Left renal pelvis (tissue), 4 donors: ENCODE measurements at places on chromosomes 7 and 10. TPM values are rescaled to one million over a fixed set of nuclear protein-coding genes. Genes with fewer than 3 reads are reported as not detected.

Gene LRRC61
- 13.0 TPM for polyA plus RNA-seq

Gene SLC16A12
- polyA plus RNA-seq = 1.8 TPM

Gene OR6B1
- polyA plus RNA-seq = not detected

Gene PALD1
- 11.8 TPM for polyA plus RNA-seq

Gene GRM8
- polyA plus RNA-seq = 9.6 TPM

Gene KIF11
- polyA plus RNA-seq = 35.4 TPM

DNA sequence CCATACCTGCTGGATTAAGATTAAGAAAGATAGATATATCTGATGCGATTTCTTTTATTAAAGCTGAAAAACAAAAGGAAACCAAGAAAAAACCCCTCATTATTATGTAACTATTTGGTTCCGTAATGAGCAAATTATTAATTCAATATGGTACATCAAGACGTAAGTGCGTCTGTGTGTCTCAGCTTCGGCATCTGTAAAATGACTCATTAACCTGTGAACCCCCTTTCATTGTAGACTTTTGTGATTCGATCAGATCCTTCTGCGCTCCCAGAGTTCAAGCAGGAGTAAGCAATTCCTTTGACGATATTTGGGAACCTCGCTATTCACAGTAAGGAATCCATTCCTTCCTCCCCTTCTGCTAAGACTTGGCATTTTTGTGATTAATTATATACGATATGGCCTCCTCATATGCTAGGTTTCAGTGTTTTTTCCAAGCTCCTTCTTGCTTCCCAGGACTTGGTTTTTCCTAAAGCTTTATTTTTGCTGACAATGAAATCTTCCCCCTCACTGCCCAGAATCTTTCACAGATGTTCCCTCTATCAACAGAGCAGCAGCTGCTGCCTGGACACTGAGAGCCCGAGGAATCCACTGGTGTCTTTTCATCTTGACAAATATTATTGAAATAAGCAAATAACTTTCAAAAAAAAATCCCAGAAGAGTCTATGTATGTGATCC lies 171.7 kb upstream of the CELF2 start:
- DNase-seq = no peak

- DNase-seq = no peak
These were observed 684.2 kb downstream of the LRMDA start for GRCh38 chr10:76115471-76116155.

- no peak for DNase-seq
These were observed 6.9 kb downstream of the LRIT1 start for GRCh38 chr10:84234479-84234878.

DNA sequence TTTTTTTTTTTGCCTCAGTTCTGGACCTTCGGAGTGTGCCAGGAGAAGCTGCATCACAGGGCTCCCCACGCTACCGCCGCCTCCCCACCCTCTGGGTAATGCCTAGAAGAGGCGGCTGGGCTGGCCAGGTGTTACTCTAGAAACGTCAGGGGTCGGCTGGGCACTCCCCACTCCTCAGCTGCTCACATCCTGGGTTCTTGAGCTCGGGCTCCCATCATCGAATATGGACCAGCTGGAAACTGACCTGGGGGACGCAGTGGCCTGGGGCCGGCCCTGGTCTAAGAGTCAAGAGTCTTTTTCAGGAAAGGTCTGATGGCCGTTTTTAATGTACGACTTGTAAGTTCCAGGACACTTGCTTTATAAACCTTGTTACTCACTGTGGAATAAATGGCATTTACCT lies 326.5 kb downstream of the WDR37 start:
- no peak for DNase-seq

- peak; percentile 52 for DNase-seq
These were observed 56.7 kb downstream of the JCAD start for GRCh38 chr10:30002426-30003266.

DNA sequence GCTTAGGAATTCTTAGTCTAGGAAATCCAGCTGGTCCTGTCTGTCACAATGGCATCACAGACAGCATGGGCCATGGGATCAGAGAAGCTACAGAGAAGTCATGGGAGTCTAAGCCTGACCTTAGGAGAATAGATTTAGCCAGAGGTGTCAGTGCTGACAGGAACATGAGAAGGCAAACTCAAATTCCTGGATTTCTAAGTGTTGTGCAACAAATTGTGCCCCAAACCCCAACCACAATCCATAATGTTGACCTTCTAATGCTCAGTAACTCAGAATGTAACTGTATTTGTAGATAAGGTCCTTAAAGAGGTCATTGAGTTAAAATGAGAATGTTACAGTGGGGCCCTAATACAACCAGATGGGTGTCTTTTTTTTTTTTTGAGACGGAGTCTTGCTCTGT lies 95.9 kb upstream of the RHOBTB1 start:
- DNase-seq = no peak

DNA sequence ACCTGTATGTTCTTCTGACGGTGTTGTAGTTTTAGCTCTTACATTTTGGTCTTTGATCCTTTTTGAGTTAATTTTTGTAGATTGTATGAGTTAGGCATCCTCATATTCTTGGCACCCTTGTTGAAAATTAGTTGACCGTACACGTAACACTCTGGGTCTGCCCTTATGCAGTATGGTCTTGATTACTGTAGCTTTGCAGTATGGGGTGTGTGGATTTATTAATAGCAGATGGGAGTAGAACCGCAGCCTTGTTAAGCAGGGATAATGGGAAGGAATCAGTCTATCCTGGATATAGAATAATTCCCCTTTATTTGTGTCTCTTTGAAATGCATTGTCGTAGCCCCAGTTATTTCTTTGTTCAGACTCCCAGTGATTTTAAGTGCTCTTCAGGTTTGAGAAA lies 95.5 kb downstream of the UBE3C start:
- no peak for DNase-seq

DNA sequence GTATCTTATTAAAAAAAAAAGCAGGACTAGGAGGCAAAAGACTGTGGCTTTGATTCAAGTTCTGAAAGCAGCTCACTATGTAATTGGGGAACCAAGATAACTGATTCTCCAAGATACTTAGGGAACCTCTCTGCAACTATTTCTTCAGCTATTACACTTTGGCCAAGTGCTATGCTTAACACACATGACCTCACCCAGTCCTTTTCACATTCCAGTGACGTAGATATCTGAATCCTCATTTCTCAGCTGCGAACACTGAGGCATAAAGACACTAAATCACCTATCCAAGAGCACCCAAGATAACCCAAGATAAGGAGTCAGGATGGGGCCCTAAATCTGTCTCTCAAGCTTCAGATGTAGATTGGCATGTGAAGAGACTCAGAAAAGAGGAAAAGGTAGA lies 133.6 kb downstream of the GLI3 start:
- DNase-seq = no peak

DNA sequence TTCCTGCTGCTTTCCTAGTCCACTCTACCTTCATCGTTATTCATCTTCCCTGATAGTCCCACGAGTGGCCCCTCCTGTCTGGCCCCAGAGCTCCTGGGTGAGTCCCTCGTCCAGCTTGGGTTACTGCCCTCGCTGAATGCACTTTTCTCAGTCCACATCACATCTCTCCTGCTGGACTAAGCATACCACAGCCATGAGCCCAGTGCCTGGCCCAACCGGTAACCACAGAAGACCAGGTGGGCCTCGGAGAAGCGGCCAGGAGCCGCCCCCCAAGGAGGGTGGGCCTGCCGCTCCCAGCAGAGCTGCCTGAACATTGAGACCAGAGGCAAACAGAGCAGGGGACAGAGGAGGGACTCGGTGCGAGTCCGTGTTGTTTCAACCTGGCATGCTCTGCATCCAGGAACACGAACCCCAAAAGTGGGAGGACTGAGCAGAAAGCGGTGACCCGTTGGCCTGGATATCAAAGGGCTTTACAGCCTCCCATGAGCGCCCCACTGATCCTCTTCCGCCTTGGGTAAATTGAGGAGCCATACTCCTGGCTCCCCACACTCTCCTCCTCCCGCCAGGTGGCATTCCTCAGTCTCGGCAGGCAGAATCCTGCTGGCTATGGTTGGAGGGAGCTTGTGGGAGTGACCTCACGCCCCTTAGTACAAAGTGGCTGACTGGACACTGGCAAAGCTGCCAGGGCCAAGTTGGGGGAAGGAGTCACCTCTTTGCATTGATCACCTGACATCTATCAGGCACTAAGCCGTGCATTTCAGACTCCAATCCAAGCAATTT lies 13.3 kb downstream of the TMEM72 start:
- DNase-seq = no peak

DNA sequence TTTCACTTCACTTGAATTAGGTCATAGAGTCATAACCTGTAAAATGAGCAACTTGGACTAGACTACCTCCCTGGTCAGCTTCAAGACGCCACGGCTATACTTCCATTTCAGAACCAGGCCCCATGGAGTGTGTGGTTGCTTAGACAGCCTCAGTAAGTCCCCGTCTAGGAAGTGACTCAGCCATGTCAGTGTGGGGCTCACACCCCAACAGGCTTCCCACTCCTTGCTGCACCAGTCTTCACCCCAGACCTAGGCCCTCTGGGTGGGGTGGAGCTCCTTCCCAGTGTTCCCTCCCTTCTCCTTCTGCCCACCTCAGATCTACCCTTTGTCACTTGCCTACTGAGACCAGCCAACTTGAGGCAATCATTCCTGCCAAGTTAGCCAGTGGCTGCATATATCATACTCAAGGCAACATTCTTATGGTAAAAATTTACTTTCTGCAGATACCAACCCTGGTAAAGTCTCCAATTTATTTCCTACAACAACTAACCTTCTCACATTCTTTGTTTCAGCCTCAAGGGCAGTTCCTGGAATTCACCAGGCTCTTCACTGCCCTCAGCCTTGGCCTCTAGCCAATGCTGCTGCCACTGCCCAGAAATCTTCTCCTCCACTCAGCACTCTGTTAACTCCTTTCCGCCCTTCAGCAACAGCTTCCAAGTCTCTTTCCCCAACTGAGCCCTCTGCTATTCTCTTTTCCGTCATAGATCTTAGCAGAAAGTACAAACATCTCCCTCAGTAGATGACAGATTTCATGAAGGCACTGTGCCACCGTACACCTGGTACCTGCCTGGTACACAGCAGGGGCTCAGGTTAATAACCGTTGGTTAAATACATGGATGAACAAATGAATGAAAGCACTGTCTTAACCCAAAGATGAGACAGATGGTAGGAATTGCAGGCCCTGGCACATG lies 31.3 kb upstream of the ZNRF2 start:
- no peak for DNase-seq

DNA sequence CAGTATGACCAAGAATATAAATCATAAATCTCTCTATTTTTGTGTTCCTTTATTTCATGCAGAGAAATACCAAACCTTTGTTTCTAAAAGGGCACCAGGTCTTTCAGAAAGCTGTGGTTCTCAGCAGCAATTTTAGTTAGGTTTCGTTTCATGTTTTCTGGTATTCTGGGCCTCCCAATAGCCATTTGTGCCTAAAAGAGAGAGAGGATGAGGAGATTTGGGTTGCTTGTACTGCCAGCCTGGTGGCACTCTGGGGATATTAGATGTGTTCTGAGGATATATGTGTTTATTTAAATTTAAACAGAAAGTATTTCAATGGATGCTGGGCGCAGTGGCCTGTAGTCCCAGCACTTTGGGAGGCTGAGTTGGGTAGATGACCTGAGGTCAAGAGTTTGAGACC lies 471.7 kb downstream of the AUTS2 start:
- no peak for DNase-seq

GRCh38 chr7:77245015-77245755 lies 45.6 kb upstream of the FGL2 start:
- DNase-seq = no peak

GRCh38 chr10:18455086-18455884 lies 196.1 kb downstream of the NSUN6 start:
- no peak for DNase-seq

DNA sequence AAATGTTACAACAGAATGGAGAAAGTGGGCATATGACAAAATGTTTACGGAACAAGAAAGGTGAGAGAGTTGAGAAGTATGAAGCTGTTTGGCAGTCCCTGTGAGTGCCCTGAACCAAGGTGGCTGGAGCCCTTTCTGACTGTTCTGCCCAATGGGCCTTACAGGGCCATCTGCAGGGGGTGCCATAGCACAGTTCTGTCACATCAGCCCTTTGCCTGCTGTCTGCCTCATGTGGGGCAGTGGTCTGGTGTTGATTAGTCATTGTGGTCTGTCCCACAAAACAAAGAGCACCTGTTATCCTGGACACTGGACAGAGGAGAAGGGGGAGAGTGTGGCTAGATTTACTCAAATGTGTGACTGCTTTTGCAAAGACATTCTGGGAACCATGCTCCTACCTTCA lies 51.5 kb upstream of the OSBPL3 start:
- no peak for DNase-seq

GRCh38 chr7:39249635-39250152 lies 272.0 kb downstream of the POU6F2 start:
- no peak for DNase-seq

GRCh38 chr10:103481974-103482531 lies 3.0 kb upstream of the CALHM3 start:
- no peak for DNase-seq

- DNase-seq = no peak
These were observed 31.9 kb downstream of the FKBP6 start for GRCh38 chr7:73359746-73360375.

DNA sequence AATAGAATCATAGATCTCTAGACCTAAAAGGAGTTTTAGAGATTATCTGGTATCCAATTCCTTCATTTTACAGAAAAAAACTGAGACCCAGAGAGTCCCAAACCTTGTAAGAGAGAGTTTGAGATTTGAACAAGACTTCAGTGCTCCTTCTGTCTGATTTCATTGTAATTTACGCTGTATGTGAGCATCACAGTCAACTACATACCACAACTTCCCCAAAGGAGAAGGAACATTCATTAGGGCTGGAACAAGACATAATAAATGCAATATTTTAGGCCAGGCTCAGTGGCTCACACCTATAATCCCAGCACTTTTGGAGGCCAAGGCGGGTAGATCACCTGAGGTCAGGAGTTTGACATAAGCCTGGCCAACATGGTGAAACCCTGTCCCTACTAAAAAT lies 17.3 kb upstream of the PRKAR2B start:
- no peak for DNase-seq

DNA sequence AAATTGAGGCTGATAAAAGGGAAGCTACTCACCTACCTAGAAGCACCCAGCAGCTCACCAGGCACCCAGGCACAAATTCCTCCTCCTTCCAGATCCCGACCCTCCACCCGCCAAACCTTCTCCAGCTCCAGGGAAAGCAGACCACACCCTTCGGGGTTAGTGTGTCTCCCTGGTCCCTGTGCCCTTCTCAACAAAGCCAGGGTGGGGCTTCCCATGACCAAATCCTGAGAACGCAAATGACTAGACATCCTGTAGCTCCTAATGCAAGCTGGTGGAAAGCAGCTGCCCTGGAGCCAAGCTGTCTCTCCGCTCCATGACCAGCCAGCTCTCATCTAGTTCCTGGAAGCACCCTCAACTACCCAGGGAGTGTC lies 4.4 kb downstream of the TBX20 start:
- no peak for DNase-seq

- DNase-seq = no peak
These were observed 55.2 kb upstream of the FAM133B start for GRCh38 chr7:92645114-92646061.

GRCh38 chr10:11899067-11899876 lies 76.1 kb downstream of the PROSER2 start:
- DNase-seq = no peak

- no peak for DNase-seq
These were observed 5.0 kb downstream of the AKR1B10 start for GRCh38 chr7:134532180-134532953.
